ENCODE measurements at places on chromosomes 12 and 14. TPM values are rescaled to one million over a fixed set of nuclear protein-coding genes. Genes with fewer than 3 reads are reported as not detected.

- DNase-seq, result no peak
Observed at GRCh38 chr14:58291646-58292045, 6.7 kb upstream of the ARID4A start.

DNA sequence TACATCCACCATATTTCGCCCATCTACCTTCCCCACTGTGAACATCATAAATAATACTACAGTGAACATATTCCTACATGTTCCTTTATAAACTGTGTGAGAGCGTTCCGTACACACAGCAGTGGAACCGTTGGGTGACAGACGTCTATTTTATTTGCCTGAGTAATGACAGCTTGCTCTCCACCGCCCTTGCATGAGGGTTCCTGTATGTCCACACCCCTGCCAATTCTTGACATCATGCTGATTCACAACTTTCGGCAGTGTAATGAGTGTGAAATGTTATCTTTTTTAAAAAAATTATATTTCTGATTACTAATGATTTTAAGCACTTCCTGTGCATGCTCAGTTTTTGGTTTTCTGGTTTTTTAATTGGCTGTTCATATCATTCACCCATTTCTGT is 4.3 kb upstream of the RAD52 start:
- no peak for DNase-seq

DNA sequence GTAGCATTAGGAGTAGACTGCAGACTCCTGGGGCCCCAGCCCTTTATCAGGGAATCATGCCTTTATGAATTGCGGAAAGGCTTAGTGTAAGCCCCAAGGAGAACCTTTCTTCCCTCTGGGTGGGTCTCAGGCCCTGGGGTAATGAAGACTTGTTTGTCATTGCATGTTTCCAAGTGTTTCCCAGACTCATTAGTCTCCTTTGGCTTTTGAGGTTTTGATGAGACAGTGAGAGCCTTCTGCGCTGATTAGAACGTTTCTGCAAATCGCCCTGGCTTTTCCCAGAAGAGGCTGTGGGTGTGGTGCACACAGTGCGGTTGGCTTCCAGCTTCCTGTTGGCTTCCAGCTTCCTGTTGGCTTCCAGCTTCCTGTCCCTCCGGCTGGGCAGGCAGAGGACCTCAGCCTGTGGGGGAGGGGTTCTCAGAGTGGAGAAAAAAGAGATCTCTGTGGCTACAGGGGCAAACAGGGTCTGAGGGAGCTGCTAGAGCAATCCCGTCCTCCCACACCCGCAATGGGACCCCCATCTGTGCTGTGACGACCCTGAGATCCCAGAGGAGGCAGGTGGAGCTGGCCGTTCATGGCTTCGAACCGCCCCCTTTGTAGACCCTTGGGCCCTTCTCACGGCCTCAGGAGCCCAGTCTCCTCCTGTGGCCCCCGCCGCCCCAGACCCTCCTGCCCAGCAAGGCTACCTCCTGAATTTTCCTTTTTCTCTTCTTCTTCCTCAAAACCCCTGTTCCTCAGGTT is 42.1 kb downstream of the GPR68 start:
- DNase-seq, result no peak

- DNase-seq, result no peak
Observed at GRCh38 chr14:104133496-104133895, 4.9 kb upstream of the KIF26A start.

EEA1 gene
- total RNA-seq, result 27.0 TPM
